Fibroblast of skin of back (primary cell): ENCODE measurements at places on chromosomes 16 and 17.

DNA sequence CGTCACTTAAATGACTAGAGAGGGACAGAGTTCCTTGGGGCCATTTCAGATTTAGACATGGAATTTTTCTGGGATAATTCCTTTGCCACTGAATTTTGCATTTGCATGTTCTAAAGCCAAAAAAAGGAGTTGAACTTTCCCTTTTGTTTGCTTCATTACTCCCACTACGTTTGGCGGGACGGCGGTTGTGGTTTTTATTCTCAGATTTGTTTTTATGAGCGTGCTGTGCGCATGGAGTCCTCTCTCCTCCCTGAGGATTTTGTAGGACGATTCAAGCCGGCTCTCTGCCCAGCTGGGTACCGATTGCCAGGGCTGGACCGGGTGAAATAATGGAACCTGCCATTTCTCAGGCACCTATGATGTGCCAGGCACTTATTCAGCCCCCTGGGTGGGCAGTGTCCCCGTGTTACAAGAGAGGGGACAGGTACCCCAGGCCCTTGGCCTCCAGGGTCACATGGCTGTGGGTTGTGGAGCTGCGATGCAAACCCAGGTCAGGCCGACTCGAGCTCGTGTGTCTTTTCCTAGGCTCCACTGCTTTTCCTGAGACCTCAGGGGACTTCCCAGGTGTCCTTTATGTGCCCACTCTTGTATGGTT, 18.8 kb downstream of the CMIP start:
- no peak for DNase-seq

- DNase-seq, result no peak
Observed at GRCh38 chr17:74485841-74486240, 19.4 kb downstream of the CD300A start.

DNA sequence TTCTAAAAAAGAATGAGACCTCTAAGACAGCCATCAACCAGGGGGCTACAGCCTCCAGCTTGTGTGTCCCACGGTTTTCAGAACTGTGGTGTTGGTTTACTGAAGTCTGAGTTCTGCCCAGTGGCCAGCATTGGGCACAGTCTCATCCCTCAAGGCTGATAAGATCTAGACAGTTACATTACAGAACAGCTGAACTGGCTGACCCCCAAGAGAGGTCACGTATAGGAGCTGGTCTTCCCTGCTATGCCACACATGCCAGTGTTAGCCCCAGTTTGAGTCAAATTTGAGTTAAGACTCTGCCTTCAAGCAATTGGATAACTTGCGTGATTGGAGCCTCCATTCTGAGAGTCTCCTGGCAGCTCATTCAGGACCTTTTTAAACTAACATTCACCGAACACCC, 14.8 kb upstream of the NUP93 start:
- no peak for DNase-seq

GRCh38 chr17:65495122-65496055, 66.1 kb downstream of the AXIN2 start:
- no peak for DNase-seq

DNA sequence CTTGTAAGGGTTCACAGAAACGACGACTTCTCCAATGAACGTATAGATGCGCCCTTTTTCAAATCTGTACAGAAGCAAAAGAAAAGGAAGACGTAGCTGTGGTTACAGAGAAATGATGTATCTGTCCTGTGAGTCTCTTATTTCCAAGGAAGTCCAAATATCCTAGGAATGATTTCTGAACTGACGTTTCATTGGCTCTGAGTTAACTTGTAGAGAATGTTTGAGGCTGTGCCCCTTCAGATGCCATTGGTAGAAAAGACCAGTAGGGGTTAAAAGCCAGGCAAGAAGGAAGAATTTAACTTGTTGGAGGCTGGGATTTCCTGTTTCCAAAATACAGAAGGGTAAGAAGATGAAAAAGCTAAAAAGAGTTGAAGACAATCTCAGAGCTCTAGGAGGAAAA, 96.2 kb downstream of the MYO1D start:
- DNase-seq, result peak; percentile 59

- no peak for DNase-seq
Observed at GRCh38 chr17:3685174-3685573, 10.8 kb downstream of the P2RX5 start.

DNA sequence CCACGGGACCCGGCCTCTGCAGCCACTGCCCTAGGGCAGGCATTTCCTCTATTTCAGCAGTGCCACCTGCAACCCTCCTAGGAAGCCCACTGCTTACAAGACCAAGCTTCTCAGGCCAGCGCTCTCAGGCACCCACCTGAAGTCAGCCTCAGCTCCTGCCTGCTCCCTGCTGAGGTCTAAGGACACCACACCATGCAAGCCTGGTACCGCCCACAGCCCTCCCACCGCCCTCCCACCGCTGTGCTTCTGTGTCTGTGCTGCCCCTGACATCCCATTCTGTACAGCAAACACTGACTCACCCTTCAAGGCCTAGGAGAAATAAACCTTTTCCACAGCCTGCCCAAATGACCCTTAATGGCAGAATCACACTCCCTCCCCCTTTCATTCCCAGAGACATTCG, 6.3 kb downstream of the CLUH start:
- peak; percentile 35 for DNase-seq

GRCh38 chr16:25895380-25895779, 203.6 kb downstream of the HS3ST4 start:
- DNase-seq, result no peak

GRCh38 chr16:1674306-1674705, 3.8 kb upstream of the JPT2 start:
- DNase-seq, result no peak

GRCh38 chr16:30546115-30546514, 11.5 kb upstream of the ZNF747 start:
- DNase-seq, result no peak

GRCh38 chr16:3074860-3075522, 9.6 kb downstream of the IL32 start:
- DNase-seq, result no peak

DNA sequence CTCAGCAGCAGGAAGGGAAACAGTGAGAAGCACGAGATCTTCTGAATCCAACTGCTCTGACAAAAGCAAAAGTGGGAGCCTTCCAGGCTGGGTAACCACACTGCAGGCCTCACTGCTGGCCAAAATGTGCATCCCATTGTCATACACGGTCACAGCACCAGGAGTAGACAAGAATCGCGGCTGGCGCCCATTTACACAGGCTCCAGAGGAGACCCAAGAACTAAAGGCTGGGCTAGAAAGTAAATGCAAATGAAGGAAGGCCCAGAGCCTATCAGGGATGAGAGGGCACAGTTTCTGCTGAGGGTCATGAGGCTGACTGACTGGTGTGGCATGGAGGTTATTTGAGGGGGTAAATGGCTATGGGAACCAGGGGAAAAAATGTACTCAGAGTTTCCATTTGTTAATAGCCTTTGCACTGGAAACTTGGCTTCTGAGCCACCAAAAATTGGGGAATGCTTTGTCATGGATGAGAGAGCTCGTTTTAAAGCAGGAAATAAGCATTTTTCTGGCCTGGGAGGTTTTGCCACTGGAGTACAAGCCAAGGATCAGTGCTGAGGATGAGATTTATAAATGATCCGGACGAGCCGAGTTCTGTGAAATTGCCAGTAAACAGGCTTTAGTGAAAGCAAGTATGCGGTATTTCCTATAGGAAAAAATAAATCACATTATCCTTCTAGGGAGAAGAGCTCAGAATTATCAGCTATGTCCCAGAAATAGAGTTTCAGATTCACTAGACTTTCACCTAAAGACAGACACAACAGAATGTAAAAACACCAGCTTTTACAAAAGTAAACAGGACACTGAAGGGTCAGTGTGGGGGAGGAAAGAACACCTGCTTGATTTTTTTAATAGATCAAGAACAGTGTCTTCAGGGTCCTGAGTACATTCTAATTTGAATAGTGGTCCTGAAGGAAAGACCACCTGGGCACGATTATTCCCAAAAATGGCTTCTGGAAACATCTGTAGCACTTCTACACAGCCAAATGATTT, 66.9 kb upstream of the GSG1L start:
- DNase-seq, result peak; percentile 5

DNA sequence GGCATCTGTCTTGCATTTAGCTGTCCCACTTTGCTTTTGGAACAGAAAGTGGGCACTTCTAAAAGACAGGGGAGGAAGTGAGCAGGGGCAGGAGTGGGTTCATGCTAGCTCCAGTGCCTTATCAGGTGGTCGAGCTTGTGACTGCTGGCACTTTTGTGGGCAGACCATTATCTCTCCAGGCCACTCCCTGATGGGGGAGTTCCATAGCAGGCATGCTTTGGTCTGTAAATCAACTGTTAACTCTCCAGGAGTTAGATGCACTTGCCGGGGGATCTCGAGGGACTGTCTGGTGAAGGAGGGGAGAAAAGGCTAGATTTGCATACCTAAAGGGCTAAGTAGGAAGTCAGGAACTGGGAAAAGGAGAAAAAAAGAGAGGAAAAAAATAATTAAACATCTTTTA, 9.3 kb upstream of the CARD14 start:
- DNase-seq, result no peak

DNA sequence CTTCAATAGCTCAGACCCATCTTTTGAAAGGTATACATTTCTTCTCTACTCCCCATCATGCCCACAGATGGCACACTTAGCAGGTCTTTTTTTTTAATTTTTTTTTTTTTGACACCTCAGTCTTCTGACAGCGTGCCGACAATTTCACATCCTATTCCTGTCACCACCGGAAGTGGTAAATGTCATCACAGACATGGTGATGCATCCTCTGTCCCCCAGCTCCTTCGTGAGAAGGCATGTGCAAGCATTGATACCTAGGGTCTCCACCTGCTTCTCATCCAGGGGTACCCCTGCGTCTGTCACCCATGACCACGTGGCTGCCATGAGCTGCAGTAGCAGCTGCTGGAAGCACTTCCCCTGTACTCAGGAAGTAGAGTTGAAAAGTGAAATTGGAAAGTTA, 35.6 kb downstream of the ELAC2 start:
- DNase-seq, result no peak

DNA sequence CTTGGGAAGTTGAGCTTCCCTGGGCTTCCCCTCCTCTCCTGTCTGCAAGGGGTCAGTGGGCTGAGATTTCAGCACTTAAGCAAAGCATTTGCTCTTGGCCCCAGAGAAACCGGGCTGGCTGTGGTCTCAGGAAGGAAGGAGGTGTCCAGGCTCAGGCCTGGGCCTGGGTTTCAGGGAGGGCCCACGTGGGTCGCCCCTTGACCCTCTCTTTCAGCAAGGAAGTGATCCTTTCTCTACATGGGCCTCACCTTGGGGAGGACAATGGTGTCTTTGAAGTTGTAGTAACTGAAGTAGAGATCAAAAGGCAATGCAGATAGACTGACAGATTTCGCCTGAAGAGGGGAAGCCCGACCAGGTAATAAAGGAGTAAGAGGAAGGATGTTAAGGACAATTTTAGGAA, 2.7 kb downstream of the NOD2 start:
- DNase-seq, result no peak

GRCh38 chr17:8447799-8448198, 12.1 kb downstream of the NDEL1 start:
- no peak for DNase-seq

GRCh38 chr17:66461343-66461995, 159.1 kb downstream of the PRKCA start:
- no peak for DNase-seq

GRCh38 chr17:36683387-36683786, 82.0 kb downstream of the MRM1 start:
- no peak for DNase-seq

DNA sequence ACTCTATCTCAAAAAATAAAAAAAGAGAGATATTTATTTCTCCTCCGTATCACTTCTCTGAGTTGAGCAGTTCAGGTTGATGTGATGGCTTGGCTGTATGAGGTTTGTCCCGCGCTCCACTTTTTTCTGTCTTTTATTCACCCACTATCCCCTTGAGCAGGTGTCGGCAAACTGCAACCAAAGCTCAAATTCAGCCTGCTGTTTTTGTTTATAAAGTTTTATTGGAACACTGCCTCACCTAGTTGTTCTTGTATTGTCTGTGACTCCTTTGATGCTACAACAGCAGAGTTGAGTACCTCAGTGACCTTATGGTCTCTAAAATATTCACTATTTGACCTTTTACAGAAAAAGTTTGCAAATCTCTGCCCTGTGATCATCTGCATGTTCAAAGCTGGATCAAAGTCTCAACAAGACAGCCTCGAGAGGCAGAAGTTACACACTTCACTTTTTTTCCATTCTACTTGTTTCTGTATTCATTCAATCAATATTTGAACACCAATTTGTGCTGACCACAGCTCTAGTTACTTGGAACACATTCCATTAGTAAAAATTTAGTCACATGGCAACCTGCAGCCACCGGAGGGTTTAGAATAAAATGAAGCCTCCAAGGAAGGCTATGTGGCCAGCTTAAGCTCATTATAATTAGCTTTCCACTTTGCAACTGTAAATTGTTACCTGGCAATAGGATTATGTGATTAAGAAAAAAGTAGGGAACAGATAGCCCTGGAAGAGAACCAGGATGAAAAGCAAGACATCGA, 945.8 kb downstream of the KCNJ2 start:
- no peak for DNase-seq

DNA sequence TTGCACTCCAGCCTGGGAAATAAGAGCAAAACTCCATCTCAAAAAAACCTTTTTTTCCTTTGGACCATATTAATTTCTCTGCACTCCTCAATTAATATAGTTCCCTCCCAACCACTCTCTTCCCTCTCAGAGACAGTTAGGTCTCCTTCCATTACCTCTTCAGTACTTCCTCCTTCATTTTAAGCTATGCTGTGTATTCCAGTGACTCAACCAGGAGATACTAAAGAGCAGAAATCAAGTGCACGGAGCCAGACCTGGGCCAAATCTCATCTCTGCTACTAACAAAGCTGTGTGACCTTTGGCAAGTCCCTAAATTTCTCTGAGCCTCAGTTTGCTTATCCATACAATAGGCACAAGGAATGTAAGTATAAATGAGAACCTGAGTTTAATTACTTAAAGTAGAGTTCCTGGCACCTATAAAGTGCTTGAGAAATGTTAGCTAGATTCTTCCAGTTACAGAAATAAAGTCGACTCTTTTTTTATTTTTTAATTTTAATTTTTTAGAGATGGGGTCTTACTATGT, 8.5 kb downstream of the PECAM1 start:
- DNase-seq, result no peak

DNA sequence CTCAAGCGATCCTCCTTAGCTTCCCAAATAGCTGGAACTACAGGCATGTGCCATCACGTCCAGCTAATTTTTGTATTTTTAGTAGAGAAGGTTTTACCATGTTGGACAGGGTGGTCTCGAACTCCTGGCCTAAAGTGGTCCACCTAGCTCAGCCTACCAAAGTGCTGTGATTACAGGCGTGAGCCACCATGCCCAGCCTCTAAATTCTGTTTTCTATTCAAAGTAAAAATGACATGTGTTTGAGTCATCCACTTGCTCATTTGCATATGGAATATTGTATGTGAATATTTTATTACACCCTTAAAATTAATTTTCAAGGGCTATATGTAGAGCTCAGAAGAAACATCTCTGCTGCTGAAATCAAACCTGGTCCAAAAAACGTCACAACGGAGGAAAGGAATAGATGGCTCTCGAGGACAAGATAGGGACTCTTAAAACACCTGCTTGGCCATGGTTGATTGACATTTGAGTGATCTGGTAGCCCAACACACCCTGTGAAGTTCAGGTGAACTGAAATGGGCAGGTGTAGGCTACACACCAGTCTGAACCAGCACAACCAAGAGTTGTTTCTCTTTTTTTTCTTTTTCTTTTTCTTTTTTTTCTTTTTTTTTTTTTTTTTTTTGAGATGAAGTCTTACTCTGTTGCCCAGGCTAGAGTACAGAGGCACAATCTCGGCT, 51.1 kb downstream of the SF3B3 start:
- DNase-seq, result peak; percentile 26
